Hematopoietic multipotent progenitor cell (in vitro differentiated cells): ENCODE measurements at places on chromosomes 7 and 10.
A peak's percentile ranks its signal among the peaks of the same experiment; 100 is the strongest.

- DNase-seq, result peak; percentile 62
Observed at GRCh38 chr10:81179805-81180452, 642.2 kb downstream of the SH2D4B start.

DNA sequence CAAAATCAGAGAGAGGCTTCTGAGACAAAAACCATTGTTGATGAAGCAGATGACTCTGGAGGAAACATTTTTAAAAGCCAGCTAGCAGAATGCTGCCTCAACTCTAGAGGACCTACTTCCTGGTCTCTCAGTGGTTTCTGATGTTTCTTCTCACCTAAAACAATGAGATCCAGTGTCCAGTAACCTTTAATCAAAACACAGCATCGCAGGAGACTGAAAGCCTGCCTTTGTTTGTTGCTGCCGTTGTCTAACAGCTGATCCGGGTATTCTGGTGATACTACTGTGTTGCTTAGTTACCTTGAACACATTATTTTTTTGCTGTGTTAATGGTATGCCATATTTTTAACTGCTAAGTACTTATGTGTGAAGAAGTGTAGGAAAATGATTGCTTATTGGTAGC lies 70.9 kb downstream of the WIPF3 start:
- DNase-seq, result no peak

DNA sequence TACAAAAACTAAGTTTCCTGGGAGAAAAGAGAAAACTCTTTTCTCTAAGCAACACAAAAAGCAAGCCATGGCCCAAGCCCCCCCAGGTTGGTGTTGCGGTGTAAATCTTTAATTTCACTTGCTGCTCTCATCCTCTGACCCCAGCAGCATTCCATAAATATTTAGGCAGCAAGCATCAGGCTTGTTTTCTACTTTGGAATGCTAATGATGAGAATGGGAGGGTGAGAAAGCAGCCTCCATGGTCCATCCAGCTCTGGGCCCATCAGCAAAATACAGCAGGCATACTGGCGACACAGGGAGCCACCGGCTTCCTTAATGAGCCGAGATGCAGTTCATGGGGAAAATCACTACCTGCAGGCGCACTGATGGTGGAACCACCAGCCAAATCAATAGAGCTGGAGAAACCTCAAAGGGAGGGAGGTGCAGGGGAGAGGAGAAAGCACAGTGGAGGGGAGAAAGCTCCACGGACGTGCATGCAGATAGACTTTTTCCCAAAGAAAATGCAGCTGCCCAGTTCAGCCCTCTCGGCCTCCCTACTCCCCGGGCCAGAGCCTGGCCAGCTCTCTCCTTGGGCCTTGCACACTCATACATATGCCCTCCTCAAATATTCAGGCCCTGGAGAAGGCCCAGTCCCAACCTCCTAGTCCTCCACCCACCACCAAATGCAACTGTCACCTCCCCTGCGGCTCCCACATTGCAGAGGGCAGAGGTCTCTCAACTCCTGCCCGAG lies 131.9 kb downstream of the GRID1 start:
- DNase-seq, result no peak

- DNase-seq, result no peak
Observed at GRCh38 chr10:130218936-130219335, 82.7 kb downstream of the GLRX3 start.

- DNase-seq, result no peak
Observed at GRCh38 chr10:88962336-88962735, 9.8 kb upstream of the ACTA2 start.

GRCh38 chr10:15344876-15345285 lies 26.2 kb downstream of the FAM171A1 start:
- peak; percentile 52 for DNase-seq
